ENCODE measurements at places on chromosomes 16 and 17.

- DNase-seq = no peak
These were observed 5.0 kb downstream of the CORO6 start for GRCh38 chr17:29617481-29618271.

- no peak for DNase-seq
These were observed 87.2 kb upstream of the SMIM36 start for GRCh38 chr17:55598495-55598894.

DNA sequence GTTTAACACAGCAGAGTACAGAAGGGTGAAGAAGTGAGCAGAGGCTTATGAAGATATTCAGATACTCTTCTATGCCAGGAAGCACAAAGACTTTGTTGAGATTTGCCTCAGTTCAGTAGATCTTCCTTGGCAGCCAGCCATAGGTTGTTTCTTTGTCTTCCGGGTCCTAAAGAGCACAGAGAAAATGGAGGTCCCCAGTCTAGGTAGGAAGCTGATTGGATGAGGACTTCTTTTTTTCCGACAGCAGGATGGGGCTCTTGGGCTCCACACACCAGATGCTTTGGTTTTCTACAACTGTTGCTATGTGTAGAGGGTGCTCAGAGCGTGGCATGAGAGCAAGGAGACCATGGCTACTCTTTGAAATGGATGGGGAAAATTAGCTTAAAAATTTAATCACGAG, 8.3 kb upstream of the CDC6 start:
- no peak for DNase-seq

DNA sequence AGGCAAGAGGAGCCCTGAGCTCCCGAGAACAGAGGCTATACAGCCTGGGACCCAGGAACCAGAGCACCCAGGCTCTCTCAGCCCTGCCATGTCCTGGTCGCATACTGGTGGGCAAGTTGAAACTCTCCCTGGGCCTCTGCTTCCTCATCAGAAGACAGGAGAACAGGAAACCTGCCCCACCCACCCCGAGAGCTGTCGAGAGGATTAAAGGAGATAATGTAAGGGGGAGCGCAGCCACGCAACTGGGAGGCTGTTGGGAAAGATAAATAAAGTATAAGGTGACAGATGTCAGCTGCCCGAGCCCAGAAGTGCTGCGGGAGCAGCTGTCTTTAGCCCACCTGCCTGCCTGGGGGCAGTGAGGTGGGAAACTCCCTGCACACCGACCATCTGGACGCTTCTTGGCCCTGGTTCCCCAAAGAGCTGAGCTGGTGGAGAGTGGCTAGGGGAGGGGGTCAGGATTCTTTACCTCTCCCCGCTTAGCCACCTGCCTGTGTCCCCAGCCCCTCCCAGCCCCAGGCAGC, 6.8 kb downstream of the KIF19 start:
- peak; percentile 34 for DNase-seq

DNA sequence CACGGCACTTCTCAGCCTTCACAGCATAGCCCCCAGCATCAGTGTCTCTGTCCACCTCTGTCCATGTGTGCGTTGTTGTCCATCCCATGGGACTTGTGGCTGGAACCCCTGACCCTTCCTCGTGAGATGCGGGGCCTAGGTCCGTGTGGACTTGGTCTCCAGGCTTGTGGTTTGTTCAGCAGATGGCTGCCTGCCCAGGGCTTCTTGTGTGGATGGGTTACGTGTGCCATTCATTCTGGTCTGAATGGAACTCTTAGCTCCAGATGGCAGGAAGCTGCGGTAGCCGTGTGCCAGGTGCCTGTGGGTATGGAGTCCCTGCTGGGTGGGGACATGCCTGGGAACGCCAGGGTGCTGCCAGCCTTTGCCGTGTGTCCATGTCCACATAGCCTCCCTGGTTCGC, 31.7 kb upstream of the NUDT16L1 start:
- DNase-seq = no peak

GRCh38 chr16:64878940-64879339, 242.9 kb downstream of the CDH11 start:
- DNase-seq = peak; percentile 98
